ENCODE measurements at places on chromosomes 6 and 20.

DNA sequence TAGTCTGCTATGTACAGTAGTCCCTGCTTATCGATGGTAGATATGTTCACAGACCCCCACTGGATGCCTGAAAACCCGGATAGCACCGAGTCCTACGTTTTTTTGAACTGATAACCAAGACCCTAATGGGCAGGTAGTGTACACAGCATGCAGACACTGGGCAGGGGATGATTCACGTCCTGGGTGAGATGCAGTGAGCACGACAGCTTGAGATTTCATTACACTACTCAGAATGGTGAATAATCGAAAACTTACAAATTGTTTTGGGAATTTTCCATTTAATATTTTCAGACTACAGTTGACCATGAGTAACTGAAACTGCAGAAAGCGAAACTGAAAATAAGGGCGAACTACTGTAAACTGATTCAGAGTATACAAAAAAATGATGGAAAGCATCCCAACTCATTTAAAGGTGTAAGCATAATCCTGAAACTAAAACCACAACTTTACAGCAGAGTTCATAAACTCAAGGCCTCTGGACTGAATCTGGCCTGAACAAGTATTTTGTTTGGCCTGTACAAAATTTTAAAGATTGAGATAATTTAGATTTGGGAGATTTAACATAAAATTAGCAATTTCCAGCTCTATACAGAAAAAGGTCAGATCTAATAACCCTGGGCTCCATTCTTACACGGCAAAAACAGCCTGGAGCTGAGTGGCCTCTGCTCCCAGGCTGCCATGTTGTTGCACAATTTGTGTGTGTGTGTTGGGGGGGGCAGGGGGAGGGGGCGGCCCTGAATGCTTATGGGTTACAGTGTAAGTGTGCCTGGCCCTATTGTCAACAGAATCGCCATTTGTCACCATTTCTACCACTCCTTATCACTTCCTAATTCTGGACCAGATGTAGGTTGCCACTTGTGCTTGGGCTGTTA is 34.9 kb downstream of the RNF24 start:
- peak; percentile 71 for DNase-seq

GRCh38 chr6:154341336-154341735 is 15.3 kb downstream of the IPCEF1 start:
- DNase-seq = no peak

- peak; percentile 3 for DNase-seq
Measured at GRCh38 chr6:122610690-122611455, 668 bp downstream of the PKIB start.

DNA sequence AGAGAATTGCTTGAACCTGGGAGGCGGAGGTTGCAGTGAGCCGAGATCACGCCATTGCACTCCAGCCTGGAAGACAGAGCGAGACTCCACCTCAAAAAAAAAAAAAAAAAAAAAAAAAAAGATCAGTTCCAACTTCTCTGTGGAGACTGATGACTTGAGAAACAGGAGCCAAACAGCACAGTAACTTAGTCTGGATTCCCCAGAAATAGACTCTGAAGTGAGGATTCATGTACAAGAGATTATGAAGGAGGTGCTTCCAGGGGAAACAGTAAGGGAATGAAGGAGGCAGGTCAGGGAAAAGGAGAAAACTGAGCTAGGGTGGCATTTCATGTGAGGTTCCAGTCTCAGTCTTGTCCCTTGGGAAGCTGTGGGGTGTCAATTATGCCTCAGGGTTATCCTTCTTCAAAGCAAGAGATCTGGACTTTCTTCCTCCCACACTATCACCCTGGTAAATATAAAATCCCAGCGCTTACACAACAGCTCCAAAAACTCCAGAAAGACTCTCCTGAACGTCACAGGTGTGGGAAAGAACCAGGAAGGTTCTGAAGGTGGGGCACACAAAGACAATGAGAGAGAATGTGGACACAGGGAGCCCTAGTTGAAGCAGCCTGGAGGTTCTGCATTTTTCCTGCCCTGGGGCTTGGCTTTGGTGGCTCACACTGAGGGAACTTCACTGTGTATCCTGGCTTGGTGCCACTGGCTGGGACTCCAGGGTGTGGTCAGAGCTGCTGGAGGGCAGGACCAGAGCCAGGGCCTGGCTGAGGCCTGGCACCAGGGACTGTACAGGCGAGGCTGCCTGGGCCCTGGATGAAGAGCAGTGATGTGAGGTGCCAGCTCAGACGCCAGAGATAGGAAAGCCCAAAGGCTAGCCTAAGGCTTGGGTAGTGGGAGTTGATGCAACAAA is 46.8 kb downstream of the PCNA start:
- DNase-seq = peak; percentile 31

GRCh38 chr6:149311293-149311692 is 6.2 kb upstream of the TAB2 start:
- no peak for DNase-seq

DNA sequence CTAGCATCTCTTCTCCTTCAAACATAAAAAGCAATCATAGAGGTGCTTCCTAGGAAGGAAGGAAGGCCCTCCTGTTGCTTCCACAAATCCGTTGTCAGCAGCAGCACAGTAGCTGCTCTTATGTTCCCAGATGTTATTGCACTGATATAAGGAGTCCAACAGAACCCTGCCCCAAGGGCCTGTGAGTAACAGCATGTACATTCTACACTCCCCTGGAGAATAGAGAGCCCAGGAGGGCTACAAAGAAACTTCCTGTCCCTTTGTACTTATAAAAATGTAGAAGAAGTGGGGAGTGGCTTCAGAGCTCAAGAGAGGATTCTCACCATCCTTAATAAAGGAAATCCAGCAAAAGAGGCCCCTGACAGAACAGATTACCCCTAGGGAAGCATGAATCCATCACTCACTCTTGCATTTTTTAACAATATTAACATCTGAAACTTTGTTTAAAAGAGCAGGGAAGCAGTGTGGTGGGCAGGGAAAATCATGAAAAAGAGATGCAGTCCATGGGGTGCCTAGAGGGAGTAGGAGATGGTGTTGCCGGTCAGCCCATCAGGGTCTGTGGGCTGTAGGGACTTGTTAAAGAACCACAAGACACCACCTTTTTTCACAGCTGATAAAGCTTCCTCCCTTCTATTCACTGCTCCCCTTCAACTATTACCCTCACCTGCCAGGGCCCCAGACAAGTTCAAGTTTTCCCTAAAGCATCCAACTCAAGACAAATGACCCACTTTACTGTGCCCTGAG is 104.5 kb upstream of the ADGRF1 start:
- no peak for DNase-seq

- DNase-seq = no peak
Measured at GRCh38 chr6:20866036-20866435, 331.8 kb downstream of the CDKAL1 start.

DNA sequence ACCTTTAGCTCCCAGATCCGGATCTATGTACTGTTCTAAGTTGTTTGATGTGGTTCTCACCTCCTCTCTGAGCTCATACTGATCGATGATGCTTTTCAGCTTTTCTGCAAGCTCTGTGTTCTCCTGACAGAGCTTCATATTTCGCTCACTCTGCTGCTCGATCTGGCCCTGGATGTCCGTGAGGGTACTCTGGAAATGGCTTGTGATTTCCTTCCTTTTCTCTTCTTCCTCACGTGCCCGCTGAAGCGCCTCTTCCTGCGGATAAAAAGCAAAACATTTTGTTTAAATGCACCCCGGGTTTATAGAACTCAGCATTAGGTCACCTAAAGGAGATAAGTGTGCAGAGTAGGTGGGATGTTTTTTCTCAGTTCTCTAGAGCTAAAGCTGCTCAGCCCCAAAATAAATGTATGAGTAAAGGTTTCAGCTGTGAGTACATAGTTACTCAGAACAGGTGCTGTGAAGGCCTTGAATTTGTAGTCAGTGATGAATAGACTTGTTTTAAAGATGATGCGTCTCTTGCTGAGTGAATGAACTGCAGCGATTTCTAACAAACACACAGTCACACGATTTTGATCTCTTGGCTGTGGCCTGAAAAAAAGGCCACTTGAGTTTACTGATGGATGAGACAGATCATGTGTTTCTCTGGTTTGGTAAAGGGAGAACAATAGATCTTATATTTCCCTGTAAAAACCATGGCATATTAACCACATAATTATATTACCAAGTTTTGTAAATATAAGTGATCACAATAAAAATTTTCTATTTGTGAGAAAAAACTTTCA is 29.1 kb downstream of the TXLNB start:
- no peak for DNase-seq

GRCh38 chr20:2745060-2745910 is 52.7 kb downstream of the EBF4 start:
- no peak for DNase-seq

DNA sequence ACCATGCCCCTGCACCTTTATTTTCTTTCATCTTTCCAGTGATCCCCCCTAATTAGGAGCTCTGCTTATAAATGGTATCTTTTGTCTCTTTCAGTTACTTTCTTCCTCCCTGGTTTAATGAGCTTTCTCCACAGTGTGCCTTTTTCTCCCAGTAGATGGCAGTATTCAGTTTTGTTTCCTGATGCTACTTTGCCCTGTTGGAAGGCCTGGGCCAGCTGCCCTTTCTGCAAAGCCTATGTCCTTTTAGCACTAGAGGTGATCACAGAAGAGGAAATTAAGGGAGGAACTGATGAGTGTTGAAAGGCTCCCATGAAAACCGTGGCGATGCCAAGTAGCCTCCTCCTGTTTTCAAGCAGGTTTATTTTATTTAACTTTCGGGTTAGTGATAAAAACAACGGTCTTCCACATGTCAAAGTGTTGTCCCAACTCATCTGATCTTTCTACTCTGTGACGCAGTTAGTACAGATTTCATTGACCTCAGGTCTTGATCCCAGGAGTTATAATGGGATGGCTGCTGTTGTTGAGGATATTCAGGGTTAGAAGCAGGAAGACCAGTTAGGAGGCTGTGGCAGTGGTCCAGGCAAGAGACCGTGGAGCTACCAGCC is 184.2 kb upstream of the BMP2 start:
- peak; percentile 62 for DNase-seq

GRCh38 chr6:154994836-154995253 is 270 bp upstream of the TIAM2 start:
- no peak for DNase-seq

DNA sequence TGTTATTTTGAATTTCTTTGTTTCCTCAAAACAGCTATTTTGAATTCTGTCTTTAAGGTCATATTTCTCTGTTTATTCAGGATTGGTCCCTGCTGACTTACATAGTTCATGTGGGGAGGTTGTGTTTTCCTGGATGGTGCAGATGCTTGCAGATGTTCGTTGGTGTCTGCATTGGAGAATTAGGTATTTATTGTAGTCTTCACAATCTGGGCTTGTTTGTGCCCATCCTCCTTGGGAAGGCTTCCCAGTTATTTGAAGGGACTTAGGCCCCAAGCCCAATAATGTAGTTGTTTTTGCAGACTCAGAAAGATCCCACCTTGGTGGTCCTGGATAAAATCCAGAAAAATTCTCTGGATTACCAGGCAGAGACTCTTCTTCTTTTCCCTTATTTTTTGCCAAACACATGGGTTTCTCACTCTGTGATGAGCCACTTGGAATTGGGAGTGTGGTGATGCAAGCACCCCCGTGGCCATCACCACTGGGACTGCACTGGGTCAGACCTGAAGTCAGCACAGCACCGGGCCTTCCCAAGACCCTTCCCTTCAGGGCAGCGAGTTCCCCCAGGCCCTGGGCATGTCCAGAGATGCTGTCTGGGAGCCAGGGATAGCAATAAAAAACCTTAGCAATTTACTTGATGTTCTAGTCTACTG is 81.6 kb upstream of the EZR start:
- DNase-seq = no peak

GRCh38 chr6:2562721-2563451 is 187.8 kb downstream of the MYLK4 start:
- no peak for DNase-seq

DNA sequence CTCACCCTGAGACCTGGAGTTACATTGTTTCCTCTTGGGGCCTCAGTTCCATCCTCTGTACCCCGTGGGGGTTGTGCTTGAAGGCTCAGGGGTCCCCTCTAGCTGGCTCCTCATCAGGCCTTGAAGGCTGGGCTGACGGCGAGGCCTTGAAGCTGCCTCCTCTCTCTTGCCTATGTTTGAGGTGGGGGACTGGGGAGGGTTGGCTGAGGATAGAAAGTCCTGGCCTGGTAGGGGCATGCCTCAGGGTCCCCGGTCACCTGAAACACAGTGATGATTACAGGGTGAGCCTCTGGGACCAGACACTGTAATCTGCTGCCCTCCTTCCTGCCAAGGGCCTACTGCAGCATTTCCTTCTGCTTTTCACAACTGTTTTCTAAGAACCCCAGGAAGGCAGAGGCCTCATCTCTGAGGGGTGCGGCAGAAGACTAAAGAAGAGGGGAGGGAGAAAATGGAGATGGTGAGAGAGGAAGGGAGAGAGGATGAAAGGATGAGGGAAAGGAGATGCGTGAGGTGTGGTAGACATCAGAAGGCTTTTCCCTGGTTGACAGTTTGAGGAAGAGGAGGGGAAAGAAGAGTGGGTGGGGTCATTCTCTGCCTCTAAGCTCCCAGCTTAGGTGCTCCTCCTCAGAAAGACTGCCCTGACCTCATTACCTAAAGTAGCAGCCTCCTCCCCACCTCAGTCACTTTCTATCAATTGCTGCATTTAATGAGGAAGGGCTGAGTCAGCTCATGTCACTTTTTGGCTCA is 29.7 kb downstream of the VEGFA start:
- no peak for DNase-seq

DNA sequence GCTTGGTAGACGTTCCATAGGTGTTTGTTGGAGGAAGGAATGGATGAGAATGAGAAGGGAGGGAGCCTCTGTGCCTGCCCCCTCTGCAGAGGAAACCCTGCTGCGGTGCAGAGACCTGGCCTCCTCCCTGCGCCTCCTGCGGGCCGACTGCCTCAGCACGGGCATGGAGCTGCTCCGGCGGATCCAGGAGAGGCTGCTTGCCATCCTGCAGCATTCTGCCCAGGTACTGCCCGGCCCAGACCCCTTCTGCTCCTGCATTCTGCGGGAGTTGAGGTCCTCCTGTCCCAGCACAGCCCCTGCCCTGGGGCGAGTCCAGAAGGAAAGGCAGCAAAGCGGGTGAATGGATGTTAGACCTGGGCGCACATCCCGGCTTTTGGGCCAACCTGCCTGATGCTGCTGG is 6.1 kb downstream of the DNPH1 start:
- no peak for DNase-seq

DNA sequence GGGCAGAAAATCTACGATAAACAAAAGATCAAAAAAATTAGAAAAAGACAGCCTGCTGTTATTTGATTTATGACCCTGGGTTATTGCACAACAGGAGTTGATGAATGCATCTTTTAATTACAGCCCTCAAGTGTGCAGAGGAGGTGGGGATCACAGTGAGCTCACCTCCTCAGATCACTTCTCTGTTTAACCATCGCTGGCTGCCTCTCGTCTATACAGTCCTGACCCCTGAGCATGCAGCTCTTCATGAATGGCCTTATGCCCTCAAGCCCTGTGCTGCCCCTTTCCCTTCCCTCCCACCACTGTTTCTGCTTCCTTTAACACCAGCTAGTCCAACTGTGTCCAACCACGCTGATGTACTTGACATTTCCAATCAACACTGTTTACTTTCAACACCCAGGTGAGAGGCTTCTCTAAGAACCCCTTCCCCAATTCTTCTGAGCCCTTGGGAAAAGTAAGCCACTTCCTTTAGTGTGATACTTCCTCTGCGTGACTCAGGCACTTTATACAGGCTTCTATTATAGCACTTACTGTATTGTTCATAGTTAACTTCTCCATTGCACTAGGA is 60.6 kb upstream of the RIPOR2 start:
- DNase-seq = no peak

GRCh38 chr6:127164565-127164964 is 46.1 kb downstream of the RSPO3 start:
- DNase-seq = no peak
